Retina (tissue), 1 donor: ENCODE measurements at places on chromosomes 12 and 14.

DNA sequence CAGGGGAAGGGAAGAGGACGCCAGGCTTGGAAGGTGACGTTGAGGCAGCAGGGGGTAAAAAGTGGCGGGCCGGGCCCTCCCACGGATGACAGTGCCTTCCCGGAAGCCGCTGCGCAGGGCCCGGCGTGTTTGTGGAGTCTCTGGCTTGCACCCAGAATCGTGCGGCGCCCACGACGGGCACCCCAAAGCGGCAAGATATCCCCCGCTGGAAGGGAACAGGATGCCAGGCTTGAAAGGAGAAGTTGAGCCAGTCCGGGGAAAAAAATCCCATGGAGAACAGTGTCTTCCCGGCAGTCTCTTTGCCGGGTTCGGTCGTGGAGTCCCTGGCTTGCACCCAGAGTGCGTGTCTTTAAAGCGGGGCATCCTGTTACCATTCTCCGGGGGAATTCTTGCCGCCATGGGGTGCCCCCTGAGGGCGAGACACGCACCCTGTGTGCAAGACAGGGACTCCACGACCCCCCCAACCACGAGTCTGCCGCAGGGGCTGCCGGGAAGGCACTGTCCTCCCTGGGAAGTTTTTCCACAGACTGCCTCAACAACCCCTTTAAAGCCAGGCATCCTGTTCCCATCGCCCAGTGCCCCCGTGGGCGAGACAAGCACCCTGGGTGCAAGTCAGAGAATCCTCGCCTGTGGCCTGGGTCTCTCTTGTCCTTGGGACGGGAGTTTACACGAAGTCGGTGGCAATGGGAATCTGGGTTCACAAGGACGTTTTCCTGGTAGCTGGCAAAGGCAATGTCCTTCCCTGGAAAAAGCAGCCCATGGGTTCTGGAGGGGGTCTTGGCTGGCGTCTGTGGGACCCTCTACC lies 156.1 kb upstream of the ALG10B start:
- no peak for DNase-seq

- no peak for DNase-seq
These were observed 1.0 kb downstream of the CDCA3 start for GRCh38 chr12:6849976-6850560.

DNA sequence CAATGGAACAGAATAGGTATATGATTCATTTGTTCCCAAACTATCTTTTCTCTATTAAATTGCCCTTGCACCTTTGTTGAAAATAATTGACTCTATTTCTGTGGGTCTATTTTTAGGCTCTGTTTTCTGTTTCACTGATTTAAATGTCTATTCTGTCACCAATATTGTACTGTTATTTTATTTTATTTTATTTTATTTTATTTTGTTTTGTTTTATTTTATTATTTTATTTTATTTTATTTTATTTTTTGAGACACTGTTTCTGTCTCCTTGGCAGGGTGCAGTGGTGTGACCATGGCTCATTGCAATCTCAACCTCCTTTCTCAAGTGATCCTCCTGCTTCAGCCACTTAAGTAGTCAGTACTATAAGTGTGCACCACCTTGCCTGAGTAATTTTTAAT lies 34.9 kb downstream of the OR4N2 start:
- no peak for DNase-seq

DNA sequence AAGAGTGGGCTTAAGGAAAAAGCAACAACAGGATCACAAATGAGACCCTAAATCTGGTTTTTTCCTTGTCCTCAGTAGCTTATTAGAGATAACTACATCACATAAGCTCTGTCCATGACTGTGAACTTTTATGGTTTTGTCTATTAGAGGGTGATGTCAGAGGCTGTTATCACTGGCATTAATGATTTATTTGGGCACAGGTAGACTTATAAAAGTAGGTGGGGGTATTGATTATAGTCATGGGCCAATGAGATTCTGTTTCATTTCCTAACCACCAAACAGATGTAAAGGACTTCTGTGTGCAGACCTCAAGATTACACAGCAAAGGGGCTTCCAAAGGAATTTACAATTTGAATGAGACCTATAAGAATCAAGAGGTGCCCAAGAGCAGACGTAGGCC lies 316.4 kb downstream of the NRXN3 start:
- DNase-seq: no peak

GRCh38 chr12:92277795-92278194 lies 132.1 kb upstream of the BTG1 start:
- DNase-seq: no peak

DNA sequence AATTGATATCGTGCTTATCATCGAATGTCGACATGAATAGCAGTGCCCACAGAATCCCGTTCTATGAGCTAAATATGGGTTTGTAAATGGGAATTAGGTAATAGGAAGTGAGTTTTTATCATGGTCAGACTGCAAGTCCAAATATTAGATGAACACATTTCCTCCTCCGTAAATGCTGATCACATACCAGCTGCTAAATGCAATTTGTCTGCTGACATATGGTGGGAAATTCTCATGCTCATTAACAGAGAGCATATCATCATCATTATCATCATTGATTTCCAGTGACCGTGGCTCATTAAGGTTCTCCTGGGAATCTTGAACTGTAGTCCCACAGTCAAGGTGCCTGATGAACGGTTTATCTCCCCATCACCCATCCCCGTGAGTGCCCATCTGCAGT lies 998.8 kb upstream of the TMEM132C start:
- DNase-seq: no peak

GRCh38 chr12:54719691-54720090 lies 71.5 kb upstream of the DCD start:
- no peak for DNase-seq

DNA sequence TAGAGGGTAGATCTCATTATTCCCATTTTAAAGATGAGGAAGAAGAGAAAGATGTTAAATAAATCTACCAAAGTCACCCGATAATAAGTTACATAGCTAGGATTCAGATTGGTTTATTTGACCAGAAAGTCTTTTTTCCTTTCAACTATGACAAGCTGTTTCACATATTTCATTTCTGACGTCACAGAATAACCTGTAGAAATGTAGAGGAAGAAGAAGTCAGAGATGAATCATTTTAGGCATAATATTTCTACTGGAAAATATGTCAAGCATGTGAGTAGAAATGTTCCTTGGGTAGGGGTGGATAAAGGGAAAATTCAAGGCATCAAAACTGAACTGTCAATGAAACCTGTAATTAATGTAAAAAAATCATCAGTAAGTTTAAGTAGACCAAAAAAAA lies 107.0 kb downstream of the MGST1 start:
- no peak for DNase-seq

DNA sequence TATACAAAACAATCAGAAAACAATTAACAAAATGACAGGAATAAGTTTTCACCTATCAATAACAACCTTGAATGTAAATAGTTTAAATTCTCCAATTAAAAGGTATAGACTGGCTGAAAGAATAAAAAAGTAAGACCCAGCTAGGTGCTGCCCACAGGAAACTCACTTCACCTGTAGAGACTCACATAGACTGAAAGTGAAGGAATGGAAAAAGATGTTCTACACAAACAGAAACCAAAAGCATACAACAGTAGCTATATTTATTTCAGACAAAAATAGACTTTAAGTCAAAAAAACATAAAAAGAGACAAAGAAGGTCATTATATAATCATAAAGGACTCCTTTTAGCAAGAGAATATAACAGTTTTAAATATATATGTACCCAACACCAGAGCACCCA lies 152.4 kb upstream of the PWP1 start:
- no peak for DNase-seq

- DNase-seq: no peak
These were observed 92.7 kb downstream of the ITPK1 start for GRCh38 chr14:93023039-93023438.

- DNase-seq: no peak
These were observed 5.9 kb downstream of the ZBTB42 start for GRCh38 chr14:104806625-104807465.

- DNase-seq: no peak
These were observed 42.6 kb downstream of the PLXNC1 start for GRCh38 chr12:94191023-94191422.

- DNase-seq: no peak
These were observed 321.8 kb downstream of the SNAPC1 start for GRCh38 chr14:62084020-62084419.

GRCh38 chr12:14256555-14257169 lies 108.8 kb upstream of the ATF7IP start:
- DNase-seq: peak; percentile 58

- no peak for DNase-seq
These were observed 15.9 kb downstream of the RAB35 start for GRCh38 chr12:120100630-120101029.

DNA sequence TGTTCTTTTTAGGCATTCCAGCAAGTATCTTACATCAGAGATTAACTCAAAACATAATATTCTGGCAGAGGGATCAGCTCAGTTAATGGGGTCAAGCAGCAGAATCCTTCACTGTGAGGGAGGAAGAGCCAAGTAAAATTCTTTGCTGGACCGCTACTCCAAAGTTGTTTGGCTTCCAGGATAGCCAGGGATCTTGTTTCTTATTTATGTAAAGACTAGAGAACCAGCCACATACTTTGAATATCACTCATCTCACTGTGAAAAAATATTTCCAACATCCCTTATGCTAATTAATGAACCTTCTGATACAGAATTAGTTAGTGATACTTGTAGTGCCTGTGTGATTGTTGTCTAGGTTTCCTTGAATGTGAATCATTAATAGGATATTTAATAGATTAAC lies 94.2 kb downstream of the PLEKHA5 start:
- no peak for DNase-seq

DNA sequence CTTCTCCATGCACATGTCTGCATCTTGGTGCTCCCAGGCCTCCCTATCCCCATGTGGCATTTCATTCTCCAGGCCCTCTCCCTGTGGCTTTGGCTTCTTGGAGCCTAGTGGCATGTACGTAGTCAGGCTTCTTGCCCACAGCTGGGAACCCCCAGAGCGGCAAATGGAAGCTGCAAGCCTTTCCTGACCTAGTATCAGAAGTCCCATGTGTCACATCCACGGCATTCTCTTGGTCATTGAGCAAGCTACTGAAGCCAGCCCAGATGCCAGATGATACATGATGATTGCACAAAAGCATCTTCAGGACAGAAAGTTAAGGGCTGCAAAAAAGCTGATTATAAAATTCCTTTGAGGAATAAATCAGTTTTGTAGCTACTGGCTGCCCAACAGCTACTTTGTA lies 154.9 kb downstream of the PELI2 start:
- DNase-seq: no peak

DNA sequence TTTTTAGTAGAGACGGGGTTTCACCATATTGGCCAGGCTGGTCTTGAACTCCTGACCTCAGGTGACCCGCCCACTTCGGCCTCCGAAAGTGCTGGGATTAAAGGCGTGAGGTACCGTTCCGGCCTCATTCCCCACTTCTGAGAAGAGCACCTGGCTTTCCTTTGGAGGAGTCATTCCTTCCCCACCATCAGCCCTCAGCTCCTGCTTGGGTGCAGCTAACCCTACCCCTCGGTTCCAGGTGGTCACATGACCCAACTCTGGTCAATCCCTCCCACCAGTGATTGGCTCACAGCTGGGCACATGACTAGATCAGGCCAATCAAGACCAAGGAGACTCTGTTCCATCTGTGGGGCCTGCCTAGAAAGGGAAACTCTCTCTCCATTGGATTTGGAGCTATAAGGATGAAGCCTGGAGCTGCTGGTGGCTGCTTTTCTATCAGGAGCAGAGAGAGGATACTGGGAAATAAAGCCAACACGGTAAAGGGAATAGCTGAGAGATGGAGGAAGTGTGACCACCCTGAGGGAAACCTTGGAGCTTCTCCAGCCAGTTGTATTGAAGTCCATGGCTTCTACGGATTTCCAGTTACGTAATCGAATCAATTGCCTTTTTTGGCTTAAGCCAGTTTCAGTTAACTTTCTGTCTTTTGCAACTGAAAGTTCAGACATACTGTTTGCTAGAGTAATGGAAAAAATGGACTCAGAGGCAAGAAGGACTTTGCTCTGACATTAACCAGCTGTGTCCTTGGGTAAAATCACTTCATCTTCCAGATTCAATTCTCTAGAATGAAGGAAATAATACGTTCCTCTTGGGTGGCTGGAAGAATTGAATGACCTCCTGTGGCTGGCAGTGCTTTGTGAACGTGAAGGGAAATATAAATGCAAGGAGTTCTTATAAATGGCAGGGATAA lies 19.7 kb upstream of the IFT81 start:
- DNase-seq: no peak

- no peak for DNase-seq
These were observed 40.5 kb upstream of the GPR68 start for GRCh38 chr14:91284791-91285548.

DNA sequence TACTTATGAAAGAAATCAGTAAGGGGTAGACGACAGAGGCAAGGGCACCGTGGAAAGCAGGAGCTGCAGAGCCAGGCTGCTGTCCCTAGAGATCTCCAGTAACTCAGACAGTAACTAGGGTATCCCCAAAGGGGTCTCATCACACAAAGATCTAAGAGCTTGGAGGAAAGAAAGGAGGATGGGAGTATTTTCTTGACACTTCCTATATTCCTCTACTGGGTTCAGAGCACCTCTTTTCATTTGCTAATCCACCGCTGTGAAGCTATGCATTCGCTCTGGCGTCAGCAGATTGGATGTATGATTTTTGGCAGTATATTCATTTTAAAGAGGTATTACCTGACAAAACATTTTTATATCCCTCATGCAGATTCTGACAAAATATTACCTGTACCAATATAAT lies 12.6 kb downstream of the USP44 start:
- no peak for DNase-seq

DNA sequence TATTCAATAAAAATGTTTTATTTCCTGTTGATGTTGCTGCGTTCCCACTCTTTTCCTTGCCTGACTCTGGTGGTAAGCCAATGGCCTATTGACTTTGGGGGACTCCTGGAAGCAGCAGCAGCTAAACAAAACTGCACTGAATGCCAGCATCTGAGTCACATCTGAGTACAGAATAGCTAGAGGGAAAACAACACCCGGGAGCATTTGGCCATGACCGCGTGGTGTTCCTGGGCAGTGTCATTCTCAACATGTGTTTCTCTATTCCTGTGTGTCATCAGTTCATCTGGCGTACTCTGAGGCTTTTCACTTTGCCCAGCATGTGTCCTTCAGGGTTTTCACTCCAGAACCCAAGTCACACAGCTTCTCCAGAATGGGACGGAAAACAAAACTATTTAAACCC lies 238.8 kb downstream of the PAWR start:
- DNase-seq: no peak

GRCh38 chr12:98399532-98399931 lies 115.9 kb upstream of the TMPO start:
- DNase-seq: no peak

GRCh38 chr14:49933128-49933527 lies 40.2 kb downstream of the ARF6 start:
- DNase-seq: no peak

GRCh38 chr12:23628806-23629205 lies 320.7 kb downstream of the SOX5 start:
- no peak for DNase-seq

DNA sequence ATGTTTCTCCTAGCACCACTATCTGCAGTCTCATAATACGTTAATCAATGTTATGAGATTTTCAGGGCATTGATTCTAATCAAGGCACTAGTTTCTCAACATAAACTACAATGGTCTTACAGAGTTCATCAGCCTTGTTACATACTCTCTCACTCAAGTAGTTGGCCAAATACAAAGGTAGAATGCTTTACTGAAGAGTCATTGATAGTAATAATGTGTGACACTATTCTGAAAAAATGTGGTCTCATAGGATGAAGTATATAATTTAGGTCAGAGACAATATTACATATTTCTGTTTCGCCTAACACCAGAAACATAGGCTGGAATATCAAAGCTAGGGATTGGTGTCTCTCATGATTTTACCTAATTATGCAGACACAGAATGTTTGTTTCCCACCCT lies 35.2 kb upstream of the MDGA2 start:
- no peak for DNase-seq

- DNase-seq: no peak
These were observed 25.4 kb downstream of the SLC35E3 start for GRCh38 chr12:68771223-68771925.
